SHP77 (cell line): ENCODE measurements at places on chromosomes 16 and 17.

GRCh38 chr16:58329135-58329534, 34.3 kb upstream of the PRSS54 start:
- no peak for DNase-seq

- DNase-seq: no peak
Observed at GRCh38 chr16:89633064-89633631, 19.7 kb downstream of the DPEP1 start.

- no peak for DNase-seq
Observed at GRCh38 chr16:26134588-26134987, 442.8 kb downstream of the HS3ST4 start.

DNA sequence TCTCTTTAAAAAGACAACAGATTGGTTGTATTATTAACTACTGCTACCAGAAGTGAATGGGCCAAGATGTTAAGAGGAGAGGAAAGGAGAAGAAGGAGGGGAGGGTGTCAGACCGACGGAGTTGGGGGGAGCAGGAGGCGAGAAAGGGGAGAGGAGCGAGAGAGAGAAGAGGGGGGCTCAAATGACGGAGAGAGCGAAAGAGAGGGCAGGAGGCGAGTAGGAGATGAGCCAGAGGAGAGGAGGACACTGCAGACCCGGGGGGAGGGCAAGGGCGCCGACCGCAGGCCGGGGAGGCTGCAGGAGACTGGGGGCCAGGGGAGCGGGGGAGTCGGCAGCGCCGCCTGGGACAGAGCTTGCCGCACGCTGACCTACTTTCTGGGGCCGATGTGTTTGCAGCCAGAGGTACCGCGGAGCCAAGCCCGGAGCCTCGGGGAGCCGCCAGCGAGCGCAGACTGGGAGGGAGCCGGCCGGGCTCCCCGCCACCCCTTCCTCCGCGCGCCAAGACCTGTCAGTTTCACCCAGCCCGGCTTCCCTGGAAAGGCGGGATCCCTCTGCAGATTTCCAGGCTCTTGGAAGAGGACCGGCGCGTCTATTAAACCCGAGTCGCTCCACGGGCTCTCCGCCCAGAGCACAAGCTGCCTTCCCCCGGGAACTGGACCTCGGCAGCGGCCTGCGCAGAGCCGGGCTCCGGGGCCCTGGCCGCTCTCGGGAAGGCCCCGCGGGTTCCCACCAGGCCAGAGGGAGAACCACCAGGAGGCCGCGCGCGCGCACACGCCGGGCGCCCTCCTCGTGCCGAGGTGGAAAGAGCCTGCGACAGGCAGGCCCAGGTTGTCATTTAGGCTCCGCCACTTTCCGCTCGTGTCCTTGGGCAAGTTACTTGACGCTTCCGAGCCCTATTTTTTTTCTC, 74.6 kb downstream of the CMC2 start:
- no peak for DNase-seq

DNA sequence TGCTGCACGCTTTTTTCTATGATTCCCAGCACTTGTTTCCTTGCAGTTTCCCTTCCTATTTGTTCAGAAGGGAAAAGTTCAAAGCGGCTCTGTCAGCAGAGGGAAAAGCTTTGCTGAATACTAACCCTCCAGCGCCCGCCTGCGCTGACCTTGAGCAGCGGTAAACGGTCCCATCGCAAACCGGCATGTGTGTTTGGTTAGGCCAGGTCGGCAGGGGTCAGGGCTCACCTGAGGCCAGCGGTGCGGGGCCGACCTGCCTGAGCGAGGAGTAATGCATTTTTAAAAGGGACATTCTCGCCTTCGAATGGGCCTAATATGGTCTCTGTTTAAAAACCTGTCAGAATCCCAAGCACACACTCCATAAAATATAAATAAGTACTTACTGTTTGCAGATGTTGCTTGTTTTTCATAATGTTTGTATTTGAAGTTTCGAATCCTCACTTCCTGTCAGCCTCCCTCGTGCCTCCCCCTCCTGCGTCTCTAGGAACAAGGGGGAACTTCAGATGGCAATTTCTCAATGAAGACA, 110.1 kb downstream of the IRX3 start:
- DNase-seq: no peak

DNA sequence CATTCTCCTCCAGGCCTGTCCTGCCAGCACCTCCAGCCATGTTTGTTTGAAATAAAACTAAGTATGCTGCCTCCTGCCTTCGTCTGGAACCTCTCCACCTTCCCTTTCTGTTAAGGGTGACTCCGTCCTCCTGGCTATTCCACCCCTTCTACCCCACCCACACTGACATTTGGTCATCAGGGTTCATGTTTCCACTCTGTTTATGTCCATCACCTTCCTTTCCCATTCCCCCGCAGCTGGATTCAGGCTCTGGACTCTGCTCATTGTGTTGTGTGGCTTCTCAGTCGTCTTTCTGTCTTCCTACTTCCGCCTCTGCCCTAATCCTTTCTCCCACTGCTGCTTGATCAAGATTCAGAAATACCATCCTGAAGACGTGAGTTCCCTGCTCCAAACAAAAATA, 28.6 kb downstream of the EPN2 start:
- DNase-seq: no peak

- DNase-seq: no peak
Observed at GRCh38 chr16:2494616-2495015, 19.1 kb upstream of the ATP6V0C start.

DNA sequence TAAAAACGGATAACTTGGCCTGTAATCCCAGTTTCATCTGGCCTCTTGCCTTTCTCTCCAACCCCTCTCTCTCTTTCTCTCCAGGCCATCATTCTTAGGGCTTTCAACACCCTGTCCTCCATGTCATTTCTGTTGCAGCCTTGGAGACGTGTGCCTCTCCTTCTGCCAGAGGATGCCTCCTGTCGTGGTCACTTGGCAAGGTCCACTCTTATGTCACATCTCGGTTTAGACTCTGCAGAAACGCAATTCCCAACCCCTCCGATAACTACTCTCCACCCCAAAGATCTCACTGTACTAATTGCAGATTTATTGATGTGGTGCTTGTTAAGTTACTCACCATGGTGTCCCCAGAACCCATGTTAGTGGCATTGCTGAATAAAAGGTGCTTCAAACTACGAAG, 787.3 kb upstream of the RBFOX1 start:
- no peak for DNase-seq

- DNase-seq: no peak
Observed at GRCh38 chr16:31016018-31016417, 5.6 kb upstream of the STX1B start.

DNA sequence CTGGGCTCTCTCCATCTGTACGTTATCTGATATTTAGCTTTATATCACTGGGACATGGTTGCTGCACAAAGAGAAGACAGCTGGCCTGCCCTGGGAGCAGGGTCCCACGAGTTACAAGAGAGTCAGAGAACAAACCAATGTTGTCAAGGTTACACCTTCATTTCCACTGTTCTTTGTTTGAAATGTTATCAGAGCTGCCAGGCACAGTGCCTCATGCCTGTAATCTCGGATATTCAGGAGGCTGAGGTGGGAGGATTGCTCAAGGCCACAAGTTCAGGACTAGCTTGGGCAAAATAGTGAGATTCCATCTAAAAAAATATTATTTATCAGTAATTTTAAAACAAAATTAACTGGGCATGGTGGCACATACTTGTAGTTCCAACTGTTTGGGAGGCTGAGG, 34.6 kb downstream of the ATP6V0A1 start:
- no peak for DNase-seq

GRCh38 chr17:29020576-29020975, 14.7 kb upstream of the SEZ6 start:
- no peak for DNase-seq
